ENCODE measurements at places on chromosomes 4 and X.

GRCh38 chr4:161320377-161320776 lies 843.4 kb downstream of the FSTL5 start:
- peak; percentile 68 for DNase-seq

GRCh38 chrX:111511477-111511876 lies at the start of gene SERTM2:
Gene SERTM2 (plus strand): TSS chrX:111511645. CDS start chrX:111518858, 7,213 bp downstream.
- peak; percentile 60 for DNase-seq

DNA sequence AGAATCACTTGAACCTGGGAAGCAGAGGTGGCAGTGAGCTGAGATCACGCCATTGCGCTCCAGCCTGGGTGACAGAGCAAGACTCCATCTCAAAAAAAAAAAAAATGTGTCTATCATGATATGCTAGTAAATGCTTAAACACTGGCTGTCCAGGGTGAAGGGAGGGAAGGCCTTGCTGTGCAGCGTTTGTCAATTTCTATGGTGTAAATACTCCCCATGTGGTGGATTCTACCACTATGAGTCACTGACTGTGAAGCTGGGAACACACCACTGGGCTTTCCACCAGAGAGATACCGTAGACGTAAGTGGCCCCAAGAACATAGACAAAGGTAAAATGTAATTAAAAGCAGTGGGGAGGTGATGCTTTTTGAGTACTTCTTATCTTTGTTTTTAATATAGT lies 51.3 kb upstream of the LEF1 start:
- no peak for DNase-seq

DNA sequence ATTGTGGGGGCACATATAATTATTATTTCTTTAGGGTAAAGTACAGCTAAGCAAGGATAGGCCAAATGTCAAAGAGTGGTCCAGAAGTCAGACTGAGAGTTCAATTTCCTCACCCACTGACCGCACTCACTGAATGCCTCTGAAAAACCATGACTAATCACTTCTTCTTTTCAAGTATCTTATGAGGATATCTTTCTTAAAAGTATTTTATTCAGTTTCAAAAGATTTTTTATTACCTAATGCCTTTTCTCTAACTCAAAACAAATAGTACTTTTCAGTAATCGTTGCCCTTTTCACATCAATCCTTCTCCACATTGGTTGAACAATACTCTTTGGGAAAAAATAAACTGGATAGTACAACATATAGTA lies 61.7 kb upstream of the CAMK2D start:
- DNase-seq = peak; percentile 37

DNA sequence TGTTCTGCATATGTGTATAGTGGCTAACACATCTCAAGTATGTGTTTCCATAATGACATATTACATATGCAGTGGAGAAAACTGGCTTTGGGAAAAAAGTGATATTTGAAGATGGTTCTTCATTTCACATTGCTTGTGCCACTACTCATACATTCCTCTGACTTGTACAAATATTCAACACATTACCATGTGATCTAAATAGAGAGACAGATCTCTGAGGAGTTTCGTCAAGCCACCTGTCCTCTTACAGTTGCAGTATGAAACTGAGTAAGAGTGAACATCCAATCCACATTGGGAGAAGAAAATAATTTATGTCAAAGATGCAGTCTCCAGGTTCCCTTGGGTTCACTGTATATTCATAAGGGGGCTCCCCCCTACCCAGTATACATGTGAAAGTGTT lies 123.9 kb downstream of the KDR start:
- DNase-seq = no peak

- DNase-seq = no peak
Measured at GRCh38 chr4:155468282-155468681, 91.5 kb upstream of the MAP9 start.

DNA sequence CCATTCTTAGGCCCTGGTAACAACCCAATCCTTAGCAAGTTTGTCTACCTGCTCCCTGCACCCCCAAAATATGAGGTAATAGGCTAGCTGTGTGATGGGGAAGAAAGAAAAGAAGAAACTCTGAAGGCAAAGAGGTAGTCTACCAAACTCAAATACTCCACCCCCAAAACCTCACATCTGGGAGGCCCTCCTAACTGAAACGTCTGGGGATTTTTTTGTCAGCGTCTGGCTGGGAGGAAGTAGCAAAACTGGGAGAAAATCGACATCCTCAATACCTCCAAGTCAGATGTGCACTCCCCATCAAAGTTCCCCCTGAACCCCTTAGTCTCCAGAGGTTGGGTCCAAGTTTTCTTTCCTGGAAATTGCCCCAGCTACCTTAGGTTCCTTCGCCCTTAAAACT lies 1.0 kb downstream of the LAMP2 start:
- peak; percentile 29 for DNase-seq

DNA sequence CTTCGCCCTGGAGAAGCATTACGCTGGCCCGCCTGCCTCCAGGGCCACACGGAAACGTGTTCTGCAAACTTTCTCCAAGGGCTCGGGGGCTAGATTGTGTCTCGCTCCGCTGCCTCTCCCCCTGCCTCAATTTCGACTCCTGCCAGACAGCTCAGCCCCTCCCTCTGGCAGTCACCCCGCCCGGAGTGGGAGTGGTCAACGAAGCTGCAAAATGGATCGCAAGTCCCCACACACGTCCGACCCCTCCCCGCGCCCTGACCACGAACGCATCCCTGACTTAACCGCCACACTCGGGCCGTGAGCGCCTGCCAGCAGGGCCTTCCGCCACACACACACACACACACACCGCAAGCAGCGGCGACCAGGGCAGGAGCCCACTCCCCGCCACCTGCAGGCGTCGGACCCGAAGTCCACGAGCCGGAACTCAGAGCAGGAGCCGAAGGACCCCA lies 47.0 kb upstream of the NKAP start:
- DNase-seq = no peak

- no peak for DNase-seq
Measured at GRCh38 chr4:133275246-133275645, 126.2 kb downstream of the PCDH10 start.

- DNase-seq = no peak
Measured at GRCh38 chr4:102423375-102423774, 77.8 kb upstream of the NFKB1 start.

- no peak for DNase-seq
Measured at GRCh38 chr4:113447769-113448168, 313.8 kb downstream of the CAMK2D start.

DNA sequence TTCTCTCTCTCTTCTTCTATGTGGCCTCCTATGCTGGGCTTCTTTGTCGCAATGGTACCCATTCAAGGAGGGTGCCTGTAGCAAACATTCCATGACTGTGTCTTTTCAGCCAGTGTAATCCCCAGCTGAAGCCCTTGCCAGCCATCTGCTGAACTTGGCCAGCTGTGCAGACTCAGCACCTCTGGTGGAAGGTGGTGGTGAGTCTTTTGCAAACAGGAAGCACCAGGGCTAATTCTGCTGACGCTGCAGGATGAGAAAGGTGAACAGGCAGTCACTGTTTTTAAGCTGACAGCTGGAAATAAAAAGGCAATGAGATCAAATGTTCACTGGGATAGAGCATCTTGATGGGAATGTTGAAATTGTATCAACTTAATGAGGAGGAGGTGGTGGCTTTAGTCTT lies 298.7 kb upstream of the CLNK start:
- peak; percentile 15 for DNase-seq

GRCh38 chr4:158015241-158015640 lies 157.6 kb downstream of the GASK1B start:
- peak; percentile 62 for DNase-seq

DNA sequence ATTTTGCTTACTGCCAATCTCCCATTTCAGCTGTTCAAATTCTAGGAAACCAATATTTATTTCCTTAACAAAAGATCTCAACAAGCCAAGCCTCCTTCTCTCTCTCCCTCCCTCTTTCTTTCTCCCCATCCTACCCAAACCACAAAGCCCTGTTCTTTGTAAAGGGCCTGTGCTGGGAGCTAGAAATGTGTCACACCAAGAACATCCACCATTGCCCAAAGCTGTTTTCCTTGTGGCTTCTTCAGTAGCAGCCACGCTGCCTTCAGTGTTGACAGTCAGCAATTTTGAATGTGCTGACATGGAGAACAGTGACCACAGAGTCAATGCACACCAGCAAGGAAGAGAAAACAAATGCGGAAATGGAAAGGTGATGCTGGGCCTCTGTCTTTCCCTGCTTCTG lies 203.0 kb downstream of the MAML3 start:
- DNase-seq = peak; percentile 32

GRCh38 chrX:12974305-12974795 lies 560 bp upstream of the TMSB4X start:
- DNase-seq = peak; percentile 78

DNA sequence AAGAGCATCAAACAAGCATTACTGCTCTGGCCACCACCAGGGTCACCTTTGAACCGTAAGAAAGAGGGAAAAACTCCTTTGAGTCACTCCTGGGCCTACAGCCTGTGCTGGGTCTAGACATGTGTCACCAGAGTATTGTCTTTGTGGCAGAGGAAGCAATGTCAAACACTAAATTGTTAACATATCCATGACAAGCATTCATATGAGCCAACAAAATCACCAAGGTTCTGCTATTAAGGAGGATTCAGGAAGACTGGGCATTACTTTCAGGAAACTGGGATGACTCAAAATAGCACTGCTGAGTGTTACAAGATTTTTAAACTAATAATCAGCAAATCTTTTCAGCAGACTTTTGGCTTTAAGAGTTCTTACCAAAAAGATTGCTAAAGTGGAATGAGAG lies 28.1 kb downstream of the LGI2 start:
- DNase-seq = no peak

GRCh38 chr4:16759931-16760582 lies 138.4 kb downstream of the LDB2 start:
- DNase-seq = no peak

DNA sequence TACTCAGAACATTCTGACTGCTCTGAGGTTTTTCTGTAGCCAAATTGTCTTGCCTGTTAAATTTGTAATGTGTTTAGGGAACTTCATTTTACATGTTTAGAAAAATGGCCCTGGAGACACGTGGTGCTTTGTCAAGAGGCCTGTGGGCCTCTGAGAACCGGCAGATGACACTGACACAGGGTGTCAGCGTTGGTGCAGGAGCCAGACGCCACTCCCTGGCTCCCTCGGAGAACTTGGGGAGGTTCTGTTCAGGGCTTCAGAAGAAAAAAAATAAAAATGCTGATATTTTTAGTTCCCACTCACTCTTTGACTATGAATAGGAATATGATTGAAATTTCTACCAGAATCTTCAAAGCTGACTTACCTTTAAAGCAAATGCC lies 190.9 kb upstream of the GATB start:
- no peak for DNase-seq

DNA sequence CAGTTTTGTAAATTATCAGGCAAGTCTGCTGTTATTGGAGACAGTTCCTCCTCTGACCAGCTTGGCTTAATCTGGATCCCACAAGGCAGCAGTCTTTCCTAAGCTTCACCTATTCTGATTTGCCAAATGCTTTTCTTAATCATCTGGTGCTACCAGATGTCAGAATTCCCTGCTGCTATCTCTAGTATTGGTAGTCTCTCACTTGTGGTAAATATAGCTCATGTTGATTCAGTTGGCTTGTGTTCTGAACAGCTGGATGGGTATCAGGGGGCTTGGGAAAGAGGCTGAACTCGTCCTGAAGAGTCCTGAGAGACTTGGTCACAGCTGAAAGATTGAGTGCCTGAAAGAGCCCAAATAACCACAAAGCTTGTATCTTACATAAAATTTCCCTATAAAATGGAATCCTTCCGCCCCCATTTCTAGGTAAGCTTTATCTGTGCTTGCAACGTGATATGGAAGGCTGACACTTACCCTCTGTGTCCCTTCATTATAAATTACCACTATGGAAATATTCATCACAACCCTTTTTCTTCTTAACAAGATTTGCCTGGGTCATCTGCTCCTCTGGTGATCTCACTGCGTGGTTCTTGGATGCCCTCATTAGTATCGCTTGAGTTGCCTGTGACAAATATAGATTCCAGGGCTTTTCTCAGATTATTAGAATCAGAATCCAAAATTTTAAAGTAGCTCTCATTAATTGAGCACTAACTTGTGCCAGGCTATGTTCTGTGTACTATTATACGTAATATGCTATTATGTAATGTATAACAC lies 104.1 kb upstream of the GPRIN3 start:
- no peak for DNase-seq

- DNase-seq = no peak
Measured at GRCh38 chrX:2965965-2966364, 36.8 kb upstream of the ARSD start.

DNA sequence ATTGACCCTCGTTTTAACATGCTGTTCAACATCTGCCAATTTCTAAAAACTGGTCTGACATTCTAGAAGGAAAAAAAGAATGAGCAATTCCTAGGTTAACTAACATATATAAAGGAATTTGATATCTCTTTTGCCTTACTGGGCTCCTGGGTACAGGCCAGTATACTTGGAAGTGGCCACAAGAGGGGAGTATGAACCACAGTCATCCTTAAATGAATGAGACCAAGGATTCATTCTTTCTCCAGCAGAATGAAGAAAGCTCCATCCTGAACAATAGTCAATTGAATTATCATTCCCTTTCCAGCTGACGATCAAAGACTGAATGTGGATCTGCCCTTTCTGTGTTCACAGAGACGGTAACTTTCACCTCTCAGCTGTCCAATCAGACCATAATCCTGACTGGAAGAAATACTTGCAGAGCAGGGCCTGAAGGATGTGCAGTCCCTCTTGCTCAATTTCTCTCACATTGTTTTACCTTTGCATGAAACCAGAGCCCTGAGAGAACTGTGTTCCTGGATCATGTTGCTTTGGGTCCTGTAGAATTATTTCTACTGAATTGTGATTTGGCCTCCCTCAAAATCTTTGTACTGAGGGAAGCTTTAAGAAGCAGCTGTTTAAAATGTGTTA lies 14.8 kb upstream of the SPARCL1 start:
- peak; percentile 50 for DNase-seq

All from hematopoietic multipotent progenitor cell treated with erythropoietin and hydrocortisone succinate and interleukin-3 and kit ligand, for 6 days (in vitro differentiated cells).